NCI-H460 (cell line): ENCODE measurements at places on chromosomes 11 and 22. TPM values are rescaled to one million over a fixed set of nuclear protein-coding genes. Genes with fewer than 3 reads are reported as not detected.
A peak's percentile ranks its signal among the peaks of the same experiment; 100 is the strongest.

Gene MDK
- total RNA-seq, result 22.1 and 25.3 TPM in 2 replicates

Gene OR5AP2
- total RNA-seq, result not detected in 2 replicates

Gene EFCAB6
- 0.40 and 0.61 TPM in 2 replicates for total RNA-seq

DNA sequence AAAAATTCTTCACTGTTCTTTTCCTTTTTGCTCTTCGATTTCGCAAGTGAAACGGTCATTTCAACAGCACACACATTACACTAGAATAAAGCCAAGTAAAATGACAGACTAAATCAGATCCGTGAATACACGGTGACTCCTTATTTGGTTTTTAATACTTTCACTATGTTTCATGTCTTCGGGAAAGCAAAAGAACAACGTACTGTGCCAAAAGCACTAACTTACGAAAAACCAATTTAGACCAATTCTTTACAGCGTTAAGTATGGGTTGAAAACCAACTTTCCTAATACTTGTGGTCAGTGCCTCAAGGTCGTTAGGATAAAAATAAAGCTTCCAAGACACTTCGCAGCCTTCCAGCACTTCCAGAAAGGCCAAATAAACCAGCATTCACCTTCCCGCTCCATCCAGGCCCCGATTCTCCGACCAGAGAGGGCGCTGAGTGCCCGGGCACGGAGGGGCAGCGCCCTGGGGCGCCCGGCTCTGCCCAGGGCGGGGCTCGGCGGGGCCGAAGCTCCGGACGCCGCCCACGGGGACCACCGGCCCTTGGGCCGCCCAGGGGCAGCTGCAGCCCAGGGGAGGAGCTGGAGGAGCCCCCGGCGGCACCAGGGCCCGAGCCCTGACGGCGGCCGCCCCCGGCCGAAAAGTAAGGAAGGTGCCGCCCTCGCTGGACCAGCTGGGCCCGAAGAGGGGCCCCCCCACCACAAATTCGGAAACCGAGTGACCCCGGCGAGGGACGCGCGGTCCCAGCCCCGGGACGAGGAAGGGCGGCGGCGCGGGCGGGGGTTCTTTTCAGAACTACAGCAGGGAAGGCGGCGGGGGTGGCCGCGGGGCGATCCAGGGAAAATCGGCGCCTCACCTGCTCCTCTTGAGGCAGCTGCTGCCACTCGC lies 499 bp downstream of the ATL3 start:
- DNase-seq, result peak; percentile 56

GRCh38 chr11:8018484-8019313 lies 31.6 kb downstream of the EIF3F start:
- peak; percentile 13 for DNase-seq

GRCh38 chr22:36110306-36110881 lies 50.2 kb downstream of the APOL3 start:
- DNase-seq, result no peak

DNA sequence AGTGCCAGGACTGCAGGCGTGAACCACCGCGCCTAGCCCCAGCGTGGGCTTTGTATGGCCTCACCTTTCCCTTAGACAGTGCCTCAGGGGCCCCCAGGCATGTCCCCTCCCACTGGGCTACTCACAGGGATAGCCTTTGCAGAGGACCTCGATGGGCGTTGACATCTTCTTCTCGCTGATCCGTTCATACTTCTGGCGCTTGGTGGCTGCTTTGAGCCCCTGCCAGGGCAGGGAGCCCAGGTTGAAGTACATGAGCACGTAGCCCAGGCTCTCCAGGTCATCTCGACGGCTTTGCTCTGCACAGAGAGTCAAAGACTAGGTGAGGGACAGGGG lies 17.5 kb downstream of the CSNK1E start:
- DNase-seq, result no peak
